ENCODE measurements at places on chromosomes 6 and 20. TPM values are rescaled to one million over a fixed set of nuclear protein-coding genes. Genes with fewer than 3 reads are reported as not detected.

DNA sequence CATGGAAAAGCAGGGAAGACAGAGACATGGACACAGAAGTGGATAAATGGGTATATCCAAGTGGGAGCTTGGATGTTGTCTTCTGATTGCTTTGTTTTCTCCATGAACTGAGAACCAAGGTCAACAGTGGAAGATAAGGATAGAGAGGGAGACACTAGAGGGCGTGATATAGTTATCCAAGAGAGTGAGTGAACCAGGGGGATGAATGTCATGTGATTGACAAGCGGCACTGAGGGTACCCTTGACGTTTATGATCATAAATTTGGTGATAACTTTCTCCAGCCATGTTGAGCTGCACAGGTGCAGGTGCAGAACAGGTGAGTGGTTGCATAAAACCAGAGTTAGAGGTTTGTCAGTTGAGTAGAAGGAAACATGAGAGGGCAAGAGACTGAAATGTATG lies 20.7 kb downstream of the EBF4 start:
- H3K4me1 ChIP-seq: no peaks in the 10 kb centered on the region
- H3K36me3 ChIP-seq: no peaks in the 10 kb centered on the region
- peaks cover 4% of the 10 kb centered on the region for H3K27me3 ChIP-seq
- H3K27ac ChIP-seq: no peak overlapping the region
- DNase-seq: no peak

DNA sequence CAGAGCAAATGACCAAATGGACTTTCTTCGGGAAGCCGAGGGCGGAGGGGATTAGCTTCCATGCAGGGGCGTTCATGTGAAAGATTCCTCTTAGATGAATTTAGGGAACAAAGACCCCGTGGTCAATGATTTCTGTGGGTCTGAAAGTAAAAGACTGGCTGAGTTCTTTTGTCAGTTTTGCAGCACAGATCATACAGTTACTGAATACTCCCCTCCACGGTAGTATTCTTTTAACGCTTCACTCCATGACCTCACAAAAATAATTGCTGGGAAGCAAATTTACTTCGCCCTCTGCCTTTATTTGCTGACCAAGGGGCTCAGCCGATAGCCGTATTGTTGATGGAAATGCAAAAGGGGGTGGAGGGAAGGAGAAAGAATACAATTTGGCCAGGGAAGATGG lies 86.0 kb upstream of the SALL4 start:
- DNase-seq: no peak
- no peak overlapping the region for H3K27ac ChIP-seq
- no peaks in the 10 kb centered on the region for H3K27me3 ChIP-seq
- H3K4me1 ChIP-seq: no peaks in the 10 kb centered on the region

DNA sequence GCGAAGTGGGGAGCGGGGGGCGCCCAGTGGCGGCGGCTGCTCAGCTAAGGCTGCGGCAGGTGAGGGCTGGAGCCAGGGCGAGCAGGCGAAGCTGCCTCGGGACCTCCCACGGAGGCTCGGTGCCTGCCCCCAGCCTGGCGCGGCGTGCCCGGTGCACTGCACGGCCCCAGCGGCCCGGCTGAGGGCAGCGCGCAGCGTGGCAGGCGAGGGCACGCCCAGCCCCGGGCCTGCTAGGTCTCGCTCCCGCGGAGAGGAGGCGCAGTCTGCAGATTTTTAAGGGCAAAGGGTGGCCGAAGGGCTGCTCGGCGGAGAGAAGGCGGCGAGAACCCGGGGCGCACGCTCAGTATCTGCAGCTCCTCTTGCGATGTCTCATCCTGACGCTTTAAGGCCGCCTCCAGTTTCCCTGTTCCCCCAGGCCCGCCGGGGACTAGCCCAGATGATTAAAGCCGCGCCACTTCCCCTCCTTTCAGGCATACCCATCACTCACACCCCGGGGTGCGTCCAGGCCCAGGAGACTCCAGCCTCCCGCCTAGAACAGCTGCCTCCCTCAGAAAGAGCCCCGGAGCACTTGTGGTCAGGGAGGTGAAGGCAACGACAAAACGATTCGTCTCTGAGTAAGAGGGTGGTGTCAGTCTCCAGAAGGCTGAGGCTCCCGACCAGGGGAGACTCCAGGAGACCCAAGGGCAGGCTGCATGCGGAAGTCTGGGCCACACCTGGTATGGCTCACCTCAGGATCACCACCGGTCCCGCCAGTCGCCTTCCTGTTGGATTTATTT lies at the start of gene FERMT1:
Gene FERMT1 (minus strand): TSS at position 158 of the 776 bp plus-strand sequence. CDS start 3,476 bp downstream, outside the sequence.
- DNase-seq: no peak
- H3K4me3 ChIP-seq: peak within 1 kb of the TSS; percentile 21
- H3K36me3 ChIP-seq: no peaks in the 10 kb centered on the region
- peaks cover 45% of the 10 kb centered on the region for H3K27me3 ChIP-seq
- no peak within 1 kb of the TSS for H3K27ac ChIP-seq

GRCh38 chr6:78157606-78158005 lies 504.8 kb downstream of the MEI4 start:
- no peaks in the 10 kb centered on the region for H3K36me3 ChIP-seq
- H3K27me3 ChIP-seq: no peaks in the 10 kb centered on the region
- DNase-seq: no peak

- DNase-seq: peak; percentile 23
- H3K4me1 ChIP-seq: peaks cover 36% of the 10 kb centered on the region
- no peaks in the 10 kb centered on the region for H3K27me3 ChIP-seq
- peak overlapping the region; percentile 51 for H3K4me3 ChIP-seq
- peak overlapping the region; percentile 81 for H3K27ac ChIP-seq
- H3K36me3 ChIP-seq: peaks cover 3% of the 10 kb centered on the region
These were observed 19.0 kb downstream of the VAPB start for GRCh38 chr20:58407966-58408557.

GRCh38 chr20:43731469-43731868 lies 4.7 kb upstream of the GTSF1L start:
- H3K36me3 ChIP-seq: no peaks in the 10 kb centered on the region
- H3K4me1 ChIP-seq: peaks cover 21% of the 10 kb centered on the region
- no peaks in the 10 kb centered on the region for H3K27me3 ChIP-seq
- no peak for DNase-seq
- no peak overlapping the region for H3K4me3 ChIP-seq
- no peak overlapping the region for H3K27ac ChIP-seq

- peak overlapping the region; percentile 80 for H3K4me3 ChIP-seq
- peak overlapping the region; percentile 83 for H3K27ac ChIP-seq
- peaks cover 59% of the 10 kb centered on the region for H3K36me3 ChIP-seq
- no peaks in the 10 kb centered on the region for H3K27me3 ChIP-seq
- no peak for DNase-seq
- peaks cover 86% of the 10 kb centered on the region for H3K4me1 ChIP-seq
These were observed 2.6 kb downstream of the SIRPG start for GRCh38 chr20:1654996-1655395.

GRCh38 chr6:170100046-170100445 lies 190.8 kb downstream of the DLL1 start:
- no peak overlapping the region for H3K4me3 ChIP-seq
- no peak overlapping the region for H3K27ac ChIP-seq
- H3K27me3 ChIP-seq: peaks cover 9% of the 10 kb centered on the region

DNA sequence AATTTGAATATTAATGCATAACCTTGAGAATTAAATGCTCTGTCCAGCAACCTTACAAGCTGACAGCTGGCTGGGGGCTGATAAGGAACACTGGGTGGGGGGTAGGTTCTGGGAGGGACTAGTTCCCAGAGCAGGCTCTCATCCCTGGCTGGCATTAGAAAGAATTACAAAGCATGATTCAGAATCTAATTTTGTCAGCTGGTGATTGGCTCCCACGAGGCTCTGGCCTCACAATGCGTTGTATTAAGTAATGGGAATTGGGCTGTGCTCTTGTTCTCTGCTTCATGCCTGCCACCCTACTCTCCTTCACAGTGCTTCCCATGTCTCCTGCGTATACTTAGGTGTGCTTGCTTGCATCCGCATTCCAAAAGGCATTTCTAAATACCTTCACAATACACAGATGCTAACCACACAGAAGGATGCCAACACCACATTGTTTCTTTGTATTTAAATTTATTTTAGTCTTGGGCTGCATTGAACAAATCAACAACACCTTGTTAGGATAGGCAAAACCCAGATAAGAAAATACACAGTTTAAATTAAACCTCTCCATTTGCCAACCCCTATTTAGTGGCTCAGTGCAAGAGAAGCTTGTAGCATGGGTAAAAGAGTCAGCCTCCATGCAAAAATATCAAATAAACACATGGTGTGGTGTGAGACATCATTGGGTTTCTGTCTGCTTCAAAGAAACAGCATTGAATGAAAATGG lies 434.5 kb upstream of the JAG1 start:
- H3K4me3 ChIP-seq: no peak overlapping the region
- no peak for DNase-seq
- no peak overlapping the region for H3K27ac ChIP-seq
- H3K27me3 ChIP-seq: no peaks in the 10 kb centered on the region

GRCh38 chr6:139011980-139012379 lies 16.6 kb upstream of the ABRACL start:
- no peaks in the 10 kb centered on the region for H3K4me1 ChIP-seq
- H3K27ac ChIP-seq: no peak overlapping the region

GRCh38 chr6:38522322-38522721 lies 117.4 kb downstream of the BTBD9 start:
- H3K4me3 ChIP-seq: no peak overlapping the region
- no peak overlapping the region for H3K27ac ChIP-seq
- no peak for DNase-seq
- peaks cover 9% of the 10 kb centered on the region for H3K36me3 ChIP-seq
- no peaks in the 10 kb centered on the region for H3K27me3 ChIP-seq

- H3K4me3 ChIP-seq: no peak overlapping the region
- DNase-seq: no peak
- no peaks in the 10 kb centered on the region for H3K27me3 ChIP-seq
- H3K36me3 ChIP-seq: peaks cover 66% of the 10 kb centered on the region
- H3K4me1 ChIP-seq: no peaks in the 10 kb centered on the region
These were observed 10.8 kb downstream of the DDX27 start for GRCh38 chr20:49230021-49230420.

DNA sequence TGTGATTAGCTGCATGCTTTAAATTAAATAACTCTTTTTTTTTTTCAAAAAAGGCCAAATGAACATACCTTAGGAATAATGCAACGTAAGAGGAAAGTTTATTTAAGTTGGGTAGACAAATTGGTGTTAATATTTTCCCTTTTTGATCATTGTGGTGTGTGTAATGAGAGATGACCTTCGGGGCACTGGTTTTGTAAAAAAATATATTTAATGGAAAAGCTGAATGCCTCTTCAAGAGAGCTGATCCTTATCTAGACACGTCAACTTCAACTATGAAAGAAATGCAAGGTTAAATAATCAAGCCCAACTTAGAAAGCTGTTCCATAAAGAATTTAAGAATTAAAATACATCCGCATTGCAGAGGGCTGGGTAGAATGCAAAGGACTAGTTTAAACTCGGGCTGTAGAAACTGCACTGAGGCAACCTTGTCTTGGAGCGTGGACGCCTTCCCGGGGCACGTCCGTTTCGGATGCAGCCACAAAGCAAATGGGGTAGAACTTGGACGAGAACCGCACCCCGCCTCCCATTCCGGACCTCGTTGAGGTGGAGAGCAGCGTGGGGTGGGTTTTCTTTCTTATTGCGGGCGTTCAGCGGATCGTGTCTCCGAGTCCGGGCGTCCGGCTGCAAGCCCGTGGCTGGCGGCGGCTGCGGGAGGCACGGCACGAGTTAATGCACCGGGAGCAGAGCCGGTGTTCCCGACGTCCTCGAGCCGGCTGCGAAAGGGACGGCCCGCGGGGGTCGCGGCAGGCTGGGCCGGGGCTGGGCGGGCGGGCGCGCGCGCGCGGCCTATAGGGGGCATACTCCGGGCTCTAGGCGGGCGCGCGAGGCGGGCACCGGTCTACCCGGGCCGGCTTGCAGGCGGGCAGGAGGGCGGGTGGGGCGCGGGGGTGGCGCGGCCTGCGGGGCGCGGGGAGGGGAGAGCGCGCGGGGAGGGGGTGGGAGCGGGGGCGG lies 1.9 kb downstream of the JARID2 start:
- peak overlapping the region; percentile 96 for H3K27ac ChIP-seq
- peak overlapping the region; percentile 98 for H3K4me3 ChIP-seq
- peak; percentile 66 for DNase-seq
- H3K27me3 ChIP-seq: no peaks in the 10 kb centered on the region
- peaks cover 43% of the 10 kb centered on the region for H3K4me1 ChIP-seq

GRCh38 chr6:551405-551804 lies 105.5 kb downstream of the HUS1B start:
- H3K27ac ChIP-seq: no peak overlapping the region
- H3K4me1 ChIP-seq: peaks cover 54% of the 10 kb centered on the region
- DNase-seq: no peak
- H3K36me3 ChIP-seq: peaks cover 46% of the 10 kb centered on the region

DNA sequence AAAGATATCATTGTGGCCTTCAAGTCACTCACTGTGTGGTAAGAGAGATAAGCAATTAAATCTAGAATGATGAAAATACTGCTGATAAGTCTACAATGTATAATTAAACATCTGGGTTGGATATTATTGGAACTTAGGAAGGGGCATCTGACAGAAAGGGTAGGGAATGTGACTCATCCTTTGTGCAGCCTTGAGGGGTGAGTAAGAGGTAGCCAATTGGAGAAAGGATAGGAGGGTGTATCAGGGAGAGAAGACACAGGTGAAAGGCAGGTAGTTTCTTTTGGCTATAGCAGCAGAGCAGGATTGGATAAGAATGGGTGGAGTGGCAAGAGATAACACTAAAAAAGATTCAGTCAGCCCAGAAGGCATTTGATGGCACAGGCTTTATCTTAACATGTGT lies 182.0 kb downstream of the COL21A1 start:
- no peak overlapping the region for H3K4me3 ChIP-seq
- no peaks in the 10 kb centered on the region for H3K4me1 ChIP-seq
- no peak for DNase-seq
- no peak overlapping the region for H3K27ac ChIP-seq
- no peaks in the 10 kb centered on the region for H3K27me3 ChIP-seq

- DNase-seq: no peak
- H3K36me3 ChIP-seq: peaks cover 82% of the 10 kb centered on the region
- no peak overlapping the region for H3K4me3 ChIP-seq
These were observed 3.5 kb downstream of the SUMO4 start for GRCh38 chr6:149403534-149403933.

GRCh38 chr6:130670142-130670541 lies 157.1 kb upstream of the SMLR1 start:
- no peaks in the 10 kb centered on the region for H3K36me3 ChIP-seq
- peaks cover 3% of the 10 kb centered on the region for H3K4me1 ChIP-seq
- DNase-seq: no peak
- H3K27ac ChIP-seq: no peak overlapping the region
- no peak overlapping the region for H3K4me3 ChIP-seq
- no peaks in the 10 kb centered on the region for H3K27me3 ChIP-seq

The FAXC gene
- total RNA-seq: 0.38 TPM

The VSX1 gene
- not detected for total RNA-seq

The SEL1L2 gene
- total RNA-seq: not detected

The SSTR4 gene
- total RNA-seq: not detected

The GHRH gene
- not detected for total RNA-seq

The HLA-E gene
- 757 TPM for total RNA-seq

The LY6G6D gene
- not detected for total RNA-seq

The CASP8AP2 gene
- 39.0 TPM for total RNA-seq

The TGM3 gene
- total RNA-seq: not detected

The HMGN3 gene
- 44.4 TPM for total RNA-seq

The BMP7 gene
- not detected for total RNA-seq

The SCUBE3 gene
- total RNA-seq: not detected

The CRISP2 gene
- total RNA-seq: not detected

The SIRPA gene
- total RNA-seq: not detected
